ENCODE measurements at places on chromosomes 4 and X.

DNA sequence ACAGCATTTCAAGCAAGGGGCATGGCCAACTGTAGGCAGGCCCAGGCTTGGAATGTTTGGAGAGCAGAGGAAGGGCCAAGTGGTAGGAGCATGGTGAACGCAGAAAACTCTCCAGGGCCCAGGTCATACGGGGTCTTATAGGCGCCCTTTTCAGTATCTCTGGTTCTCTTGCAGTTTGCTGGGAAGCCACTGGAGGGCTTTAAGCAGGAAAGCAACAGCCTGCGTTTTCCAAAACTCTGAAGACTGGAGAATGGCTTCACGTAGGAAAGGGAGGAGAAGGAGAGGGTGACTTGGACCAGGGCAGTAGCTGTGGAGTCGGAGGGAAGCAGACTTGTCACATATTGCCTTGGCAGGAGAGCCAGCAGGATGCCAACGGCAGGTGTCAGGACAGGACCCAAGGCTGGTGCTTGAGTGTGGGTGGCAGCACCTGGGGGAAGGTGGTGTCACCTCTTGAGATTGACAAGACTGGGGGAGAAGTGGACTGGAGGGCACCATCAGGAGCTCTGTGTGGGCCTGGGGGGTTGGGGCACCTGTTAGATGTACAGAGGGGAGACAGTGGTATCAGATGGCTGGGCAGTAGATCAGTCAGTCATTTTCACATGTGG, 21.9 kb downstream of the TKTL1 start:
- no peak for DNase-seq

DNA sequence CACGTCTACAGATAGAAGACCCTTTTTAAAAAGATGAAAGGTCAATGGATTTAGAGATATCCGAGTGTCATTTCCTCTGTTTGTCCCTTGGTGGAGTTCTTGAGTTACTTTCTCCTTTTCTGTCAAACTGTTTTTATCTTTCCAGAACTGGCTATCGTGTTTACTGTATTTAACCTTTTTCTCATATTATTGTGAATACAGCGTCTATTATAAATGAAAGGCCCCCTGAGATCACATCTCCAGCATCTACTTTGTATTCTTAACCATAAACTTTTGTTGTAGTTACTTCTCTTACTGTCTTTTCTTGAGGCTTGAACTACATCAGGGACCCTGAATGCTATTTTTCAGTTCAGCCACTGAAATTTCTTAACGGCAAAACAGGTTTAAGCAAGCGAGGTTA, 4.0 kb upstream of the PCDH7 start:
- no peak for DNase-seq

DNA sequence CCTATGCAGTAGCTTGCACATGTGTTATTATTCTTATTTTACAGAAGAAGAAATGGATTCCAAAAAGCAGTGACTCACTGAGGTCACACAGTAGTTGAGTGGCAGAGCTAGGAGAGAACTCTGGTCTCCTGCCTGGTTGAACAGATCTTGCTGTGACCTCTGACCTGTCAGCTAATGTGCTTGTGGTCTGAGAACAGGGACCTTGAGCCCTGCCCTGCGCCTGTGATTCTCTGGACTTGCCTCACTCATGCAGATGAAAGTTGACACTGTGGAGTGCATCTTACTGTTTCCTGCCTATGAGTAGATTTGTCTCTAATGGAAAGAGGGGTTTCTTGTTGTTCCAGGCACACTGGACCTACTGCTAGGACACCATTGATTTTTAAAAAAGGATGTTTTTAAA, 32.3 kb downstream of the ETNPPL start:
- no peak for DNase-seq

DNA sequence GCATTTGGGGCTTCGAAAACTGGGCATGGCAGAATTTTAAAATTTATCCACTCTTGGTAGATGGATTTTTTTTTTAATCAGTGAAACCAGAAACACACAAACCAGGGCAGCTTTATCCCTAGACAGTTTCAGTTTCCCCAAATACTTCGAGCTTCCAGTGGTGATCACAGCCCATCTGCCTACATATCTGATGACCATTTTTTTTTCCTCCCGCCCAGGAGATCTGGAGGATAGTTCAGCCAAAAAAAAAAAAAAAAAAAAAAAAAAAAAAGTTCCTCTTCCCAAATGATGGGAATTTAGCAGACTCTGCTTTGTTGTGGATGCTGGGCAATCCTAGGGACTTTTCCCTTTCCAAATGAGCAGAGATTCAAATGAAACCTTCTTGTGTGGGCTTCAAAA, 1.0 kb upstream of the TBC1D9 start:
- DNase-seq: no peak

DNA sequence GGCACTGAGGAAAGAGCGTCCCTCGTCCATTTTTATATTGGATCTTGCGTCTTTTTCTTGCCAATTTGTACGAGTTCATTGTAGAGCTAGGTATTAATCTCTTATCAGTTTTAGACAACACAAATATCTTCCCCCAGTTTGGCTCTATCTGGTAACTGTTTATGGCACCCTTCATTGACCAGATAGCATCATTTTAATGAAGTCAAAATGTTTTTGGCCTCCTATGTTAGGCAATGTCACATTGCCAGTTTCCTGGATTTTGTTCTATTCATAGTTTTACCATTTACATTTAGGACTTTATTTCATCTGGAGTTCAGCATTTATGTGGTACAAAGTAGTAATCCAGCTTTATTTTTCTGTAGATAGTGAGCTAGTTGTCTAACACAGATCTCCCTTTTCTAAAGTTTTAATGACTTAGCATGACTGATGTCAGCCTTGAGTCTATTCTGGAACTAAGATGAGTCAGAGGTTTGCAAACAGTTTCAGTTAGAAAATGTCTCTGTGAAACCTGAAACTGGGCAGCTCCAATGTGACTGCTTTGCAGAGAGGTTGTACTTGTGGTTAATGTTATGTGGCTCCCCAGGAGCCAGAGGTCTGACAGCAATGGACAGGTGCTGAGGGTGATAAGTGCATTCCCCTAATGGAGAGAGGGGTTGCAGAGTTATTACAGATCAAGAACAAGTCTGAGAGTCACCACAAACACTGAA, 5.3 kb upstream of the STBD1 start:
- DNase-seq: no peak

- DNase-seq: no peak
Measured at GRCh38 chr4:79588679-79589078, 180.7 kb upstream of the GK2 start.

DNA sequence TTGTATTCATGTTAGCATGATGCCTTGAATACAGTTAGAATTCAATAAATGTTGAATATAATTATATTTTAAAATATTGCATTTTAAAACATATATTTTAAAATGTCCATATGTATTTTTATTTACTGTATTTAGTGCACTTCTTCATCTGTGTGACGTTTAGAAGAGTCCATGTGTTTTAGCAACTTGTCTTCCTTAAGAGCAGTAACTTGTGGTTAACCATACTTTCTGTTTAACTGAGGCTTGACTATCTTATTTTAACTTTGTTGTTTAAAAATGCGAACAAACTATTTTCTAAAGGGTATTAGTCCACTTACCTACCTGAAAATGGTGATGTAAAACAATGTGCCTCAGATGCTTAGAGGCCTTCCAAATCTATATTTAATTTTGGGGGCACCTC, 858 bp downstream of the DMP1 start:
- no peak for DNase-seq

- peak; percentile 55 for DNase-seq
Measured at GRCh38 chr4:26197018-26197779, 123.6 kb upstream of the RBPJ start.

DNA sequence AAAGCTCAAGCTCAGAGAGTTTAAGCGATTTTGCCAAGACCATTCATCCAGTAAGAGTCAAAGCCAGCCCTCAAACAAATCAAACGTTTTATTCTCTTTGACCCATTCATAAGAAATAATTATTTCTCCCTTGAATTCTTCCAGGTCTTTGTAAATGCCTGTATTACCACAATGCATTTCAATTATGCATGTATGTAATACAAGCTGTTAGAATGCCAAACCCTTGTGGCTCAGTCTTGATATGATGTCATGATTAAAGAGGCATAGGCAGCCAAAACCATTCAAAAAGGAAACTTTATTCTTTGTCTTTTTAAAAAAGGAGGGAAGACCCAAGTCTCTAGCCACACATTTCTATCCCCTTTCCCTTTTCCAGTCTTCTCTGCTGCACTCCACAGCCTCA, 56.5 kb upstream of the PGM2 start:
- no peak for DNase-seq

GRCh38 chrX:150753968-150754367, 60.8 kb downstream of the MTMR1 start:
- no peak for DNase-seq

DNA sequence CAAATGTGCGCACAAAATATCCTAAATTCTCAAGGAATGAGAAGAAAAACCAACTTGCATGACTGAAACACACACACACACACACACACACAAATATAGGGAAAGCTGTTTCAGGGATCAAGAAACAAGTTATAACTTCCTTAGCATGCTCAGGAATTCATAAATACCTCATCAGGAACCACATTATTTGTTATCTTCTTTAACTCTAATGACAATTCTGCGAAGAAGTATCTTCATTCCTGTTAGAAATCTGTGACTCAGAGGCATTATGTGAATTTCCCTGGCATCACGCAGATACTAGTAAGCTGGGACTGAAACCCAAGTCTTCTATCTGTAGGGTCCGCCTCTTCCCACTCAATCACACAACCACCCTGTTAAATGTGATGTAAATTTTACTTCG, 30.3 kb downstream of the TMPRSS11A start:
- no peak for DNase-seq

DNA sequence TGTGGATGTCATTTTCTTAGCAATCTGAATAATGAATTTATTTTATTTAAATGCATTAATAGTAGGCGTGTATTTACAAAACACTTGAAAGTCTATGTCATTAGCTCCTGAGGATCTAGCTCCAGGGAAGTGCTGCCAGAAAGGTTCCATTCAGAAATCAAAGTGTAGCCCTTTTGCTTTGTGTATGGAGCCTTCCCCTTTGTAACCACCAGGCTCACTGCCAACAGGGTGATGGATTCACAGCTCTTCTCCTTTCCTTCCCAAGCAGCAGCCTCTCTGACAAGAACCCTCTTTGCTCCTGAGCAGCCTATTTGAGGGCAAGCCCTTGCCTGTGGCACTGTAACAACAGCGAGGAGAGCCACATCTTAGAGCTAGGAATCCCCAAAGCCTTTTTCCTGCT, 286.0 kb upstream of the RASGEF1B start:
- no peak for DNase-seq

- no peak for DNase-seq
Measured at GRCh38 chrX:37677765-37678164, 7.8 kb upstream of the XK start.

DNA sequence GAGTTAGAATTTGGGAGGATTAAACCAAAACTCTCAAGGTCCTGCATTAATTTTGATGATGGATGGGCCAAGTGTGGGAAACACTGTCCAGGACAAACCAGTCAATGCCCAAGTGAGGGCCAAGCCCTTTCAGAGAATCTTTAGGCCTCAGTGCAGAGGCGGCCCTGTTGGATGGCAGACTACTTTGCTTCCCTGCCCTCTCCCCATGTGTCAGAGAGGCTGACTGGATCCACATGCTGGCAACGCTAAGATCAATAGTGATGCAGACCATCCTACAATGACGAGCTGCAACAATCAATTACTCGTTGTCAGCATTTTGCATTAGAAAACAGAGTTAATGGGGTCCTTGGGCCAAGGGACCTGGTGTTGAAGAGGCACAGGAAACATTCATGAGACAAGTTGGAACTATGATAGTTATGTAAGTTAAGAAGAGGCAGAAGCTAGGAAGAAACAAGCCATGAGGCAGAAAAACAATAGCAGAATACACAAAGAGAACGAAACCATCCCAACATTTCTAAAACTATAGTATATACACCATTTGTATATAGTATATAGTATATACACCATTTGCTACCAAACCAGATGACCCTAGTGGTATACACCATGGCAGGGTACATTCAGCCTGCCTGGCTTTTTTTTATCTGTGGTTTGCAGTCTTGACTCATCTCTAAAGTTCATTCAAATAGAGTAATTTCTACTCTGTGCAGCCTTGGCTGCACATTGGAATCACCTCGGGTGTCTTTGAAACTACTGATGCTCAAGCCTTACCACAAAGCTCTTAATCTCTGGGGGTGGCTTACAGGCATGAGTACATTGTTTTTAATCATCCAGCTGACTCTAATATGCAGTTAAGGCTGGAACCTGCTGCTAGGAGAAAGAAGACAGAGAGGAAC, 147.7 kb upstream of the GYPA start:
- DNase-seq: no peak

GRCh38 chr4:148255344-148255720, 186.9 kb downstream of the NR3C2 start:
- no peak for DNase-seq

- no peak for DNase-seq
Measured at GRCh38 chrX:21056622-21057021, 317.6 kb upstream of the CNKSR2 start.

GRCh38 chr4:121094297-121094966, 22.1 kb upstream of the NDNF start:
- no peak for DNase-seq

DNA sequence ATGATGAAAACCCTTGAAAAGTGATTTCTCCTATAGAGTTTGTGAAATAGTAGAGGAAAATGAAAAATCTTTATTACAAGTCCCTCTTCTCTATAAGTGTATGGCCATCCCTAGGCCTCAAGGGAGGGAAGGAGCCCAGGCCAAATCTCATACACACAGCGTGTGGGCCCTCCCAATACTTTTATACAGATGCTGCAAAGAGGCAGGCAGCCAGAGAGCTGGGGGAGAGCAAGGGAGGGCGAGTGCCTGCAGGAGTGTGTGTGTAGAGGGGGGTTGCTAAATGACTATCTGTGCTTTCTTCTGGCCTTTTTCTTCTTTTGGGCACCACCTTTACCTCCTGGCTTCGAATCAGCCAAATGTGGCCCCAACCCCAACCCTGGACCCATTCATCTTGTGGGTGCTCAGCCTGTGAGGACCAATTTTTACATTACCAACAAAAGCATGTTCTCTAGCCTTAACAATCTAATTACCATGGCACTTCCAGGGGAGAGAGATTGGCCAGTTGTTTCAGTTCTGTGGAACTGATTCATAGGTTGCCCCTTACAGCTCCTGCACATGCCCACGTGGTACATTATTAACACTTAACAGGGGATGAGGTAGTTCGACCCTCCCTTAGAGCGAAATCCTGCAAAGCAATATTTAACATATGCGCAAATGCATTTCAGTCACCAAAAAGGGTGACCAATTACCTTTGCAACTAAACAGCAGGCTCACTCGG, 2.0 kb downstream of the GPC3 start:
- no peak for DNase-seq

DNA sequence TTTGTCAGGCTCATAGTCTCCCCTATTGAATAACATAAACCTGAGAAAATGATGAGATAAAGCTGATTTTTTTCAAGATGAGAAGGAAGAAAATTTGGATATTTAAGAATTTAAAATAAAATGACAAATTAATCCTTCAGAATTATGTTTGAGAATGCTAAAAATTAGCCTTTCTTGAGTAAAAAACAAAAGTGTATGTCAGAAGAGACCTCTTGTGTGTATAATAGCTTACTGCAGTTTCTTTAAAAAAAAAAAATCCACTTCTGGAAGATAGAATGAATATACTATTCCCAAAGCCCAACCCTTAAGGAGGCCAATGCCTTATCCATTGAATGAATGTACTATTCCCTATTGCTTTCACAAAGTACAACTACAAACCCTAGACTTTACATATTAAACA, 281.8 kb downstream of the RAPGEF2 start:
- no peak for DNase-seq
